Esophagus squamous epithelium (tissue), 5 donors: ENCODE measurements at places on chromosomes 3 and 15.

- no peak for DNase-seq
Observed at GRCh38 chr15:28873585-28874190, 12.1 kb upstream of the APBA2 start.

DNA sequence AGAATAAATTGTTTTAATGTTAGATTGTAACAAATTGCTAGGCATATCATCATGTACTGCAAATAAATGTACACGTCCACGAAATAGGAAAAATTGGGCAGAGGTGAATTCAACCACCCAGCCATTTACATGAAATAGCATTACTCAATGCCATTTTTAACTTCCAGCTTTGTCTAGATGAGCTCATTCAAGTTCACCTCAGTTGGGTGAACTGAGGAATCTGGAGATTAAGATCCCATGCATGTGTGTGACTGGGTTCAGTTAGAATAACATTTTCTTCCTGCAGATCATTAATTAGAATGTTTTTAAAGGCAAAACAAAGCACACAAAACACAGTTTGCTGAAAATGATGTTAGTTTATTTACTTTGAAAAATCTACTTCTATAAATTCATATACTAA, 767.8 kb upstream of the GOLIM4 start:
- DNase-seq = no peak

DNA sequence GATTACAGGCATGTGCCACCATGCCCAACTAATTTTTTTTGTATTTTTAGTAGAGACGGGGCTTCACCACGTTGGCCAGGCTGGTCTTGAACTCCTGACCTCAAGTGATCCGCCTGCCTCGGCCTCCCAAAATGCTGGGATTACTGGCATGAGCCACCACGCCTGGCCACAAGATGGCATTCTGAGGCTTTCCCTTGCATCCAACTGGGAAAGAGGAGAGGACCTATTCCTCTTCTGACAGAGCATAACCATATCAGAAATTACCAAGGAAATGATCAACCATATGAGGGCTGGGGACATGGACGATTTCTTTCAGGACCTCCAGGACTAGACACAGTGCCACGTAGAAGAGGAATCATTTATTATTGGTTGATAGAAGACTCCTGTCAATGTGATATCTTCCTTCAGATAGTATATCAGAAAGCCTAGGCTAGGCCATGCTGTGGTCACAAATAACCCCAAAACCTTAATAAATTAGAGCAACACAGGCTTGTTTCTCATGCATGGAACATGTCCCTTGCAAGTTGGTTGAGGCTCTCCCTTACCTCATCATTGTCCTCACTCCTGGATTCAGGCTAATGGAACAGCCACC, 372.3 kb upstream of the IL12A start:
- no peak for DNase-seq

- no peak for DNase-seq
Observed at GRCh38 chr3:52874160-52874701, 23.1 kb downstream of the STIMATE start.

DNA sequence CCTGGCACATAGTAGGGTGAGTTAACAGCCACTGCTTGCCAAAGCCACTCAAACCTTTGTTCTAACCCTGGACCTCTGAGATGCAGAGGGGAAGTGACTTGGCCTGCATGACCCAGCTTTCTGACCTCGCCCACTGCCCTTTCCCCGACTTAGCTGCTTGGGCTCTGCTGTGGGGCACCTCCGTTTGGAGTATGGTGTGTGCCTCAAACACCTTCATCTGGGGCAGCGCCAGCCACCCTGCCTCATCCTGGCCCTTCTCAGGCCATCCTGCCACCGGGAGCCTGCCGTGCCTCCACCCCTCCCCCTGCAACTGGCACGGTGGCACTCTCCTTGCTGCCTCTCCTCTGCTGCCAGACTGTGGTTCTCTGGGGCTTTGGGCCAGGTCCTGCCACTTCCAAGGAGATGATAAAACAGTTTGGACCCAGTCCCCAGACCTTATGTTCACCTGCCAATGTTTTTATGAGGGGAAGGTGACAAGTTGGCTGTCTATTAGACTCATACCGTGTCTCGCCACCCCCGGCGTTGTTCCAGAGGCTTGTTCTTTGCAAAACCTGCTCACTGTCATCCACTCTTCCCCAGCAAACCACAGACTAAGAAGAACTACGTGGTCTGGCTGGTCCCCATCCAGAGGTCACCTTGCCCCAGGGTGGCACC, 32.2 kb downstream of the SLC6A6 start:
- DNase-seq = no peak

GRCh38 chr3:59567661-59568060, 517.8 kb upstream of the CFAP20DC start:
- no peak for DNase-seq

- no peak for DNase-seq
Observed at GRCh38 chr15:88322461-88322860, 65.9 kb upstream of the NTRK3 start.

GRCh38 chr3:117473981-117474538, 764.5 kb downstream of the TUSC7 start:
- no peak for DNase-seq

DNA sequence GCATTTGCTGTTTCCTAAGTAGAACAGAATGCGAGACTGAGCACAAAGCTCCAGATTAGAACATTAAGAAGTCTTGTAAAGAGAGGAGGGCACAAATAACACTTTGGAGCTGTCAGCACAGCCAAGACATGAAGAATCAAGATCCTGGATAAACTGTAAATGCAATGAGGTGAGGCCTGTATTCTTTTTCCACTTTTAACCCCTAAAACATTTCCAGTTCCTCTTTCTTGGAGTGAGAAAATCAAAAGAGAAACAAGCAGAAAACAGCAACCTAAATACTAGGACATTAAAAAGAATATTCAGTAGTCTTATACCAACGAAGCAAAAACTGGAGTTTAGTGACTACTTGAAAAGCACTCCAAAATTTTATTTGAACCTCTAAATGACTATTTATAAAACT, 204.3 kb downstream of the ZBTB20 start:
- DNase-seq = no peak

GRCh38 chr3:51942603-51943450, 664 bp downstream of the PARP3 start:
- no peak for DNase-seq

- DNase-seq = no peak
Observed at GRCh38 chr15:50168379-50168778, 13.6 kb upstream of the SLC27A2 start.

DNA sequence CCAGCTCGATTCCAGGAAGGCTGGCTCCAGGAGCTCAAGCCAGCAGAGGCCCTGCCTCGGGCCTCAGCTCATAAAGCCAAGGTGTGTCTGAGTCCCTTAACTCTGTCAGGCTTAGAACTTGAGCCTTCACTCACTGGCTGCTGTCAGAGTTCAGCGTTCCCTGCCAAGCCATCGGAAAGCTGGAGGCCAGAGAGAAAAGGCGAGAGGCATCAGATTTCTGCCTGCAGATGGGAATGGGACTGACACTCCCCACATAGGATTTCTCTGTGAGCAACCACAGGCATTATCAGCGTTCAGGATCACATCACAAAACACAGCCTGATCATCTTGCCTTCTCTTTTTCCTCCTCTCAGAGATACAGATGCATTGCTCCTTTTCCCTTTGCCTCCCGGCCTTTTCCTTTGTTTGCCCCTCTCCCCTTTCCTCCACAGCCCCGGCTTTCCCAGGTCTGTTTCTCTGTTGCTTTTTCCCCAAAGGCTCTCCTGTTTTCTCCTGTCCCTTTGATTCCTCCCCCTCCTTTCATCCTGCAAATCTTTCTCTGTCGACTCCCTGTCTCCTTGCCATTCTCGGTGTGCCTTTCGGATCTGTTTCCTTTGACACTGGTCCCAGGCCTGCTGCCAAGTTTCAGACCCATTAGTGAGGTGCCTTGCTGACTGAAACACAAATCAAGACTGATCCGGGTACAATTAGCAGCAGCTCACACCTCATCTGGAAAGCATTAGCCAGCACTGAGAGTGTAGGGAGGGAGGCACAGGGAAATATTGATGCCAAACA, 44.5 kb upstream of the BOC start:
- no peak for DNase-seq

- no peak for DNase-seq
Observed at GRCh38 chr15:39629371-39629770, 48.5 kb downstream of the THBS1 start.

DNA sequence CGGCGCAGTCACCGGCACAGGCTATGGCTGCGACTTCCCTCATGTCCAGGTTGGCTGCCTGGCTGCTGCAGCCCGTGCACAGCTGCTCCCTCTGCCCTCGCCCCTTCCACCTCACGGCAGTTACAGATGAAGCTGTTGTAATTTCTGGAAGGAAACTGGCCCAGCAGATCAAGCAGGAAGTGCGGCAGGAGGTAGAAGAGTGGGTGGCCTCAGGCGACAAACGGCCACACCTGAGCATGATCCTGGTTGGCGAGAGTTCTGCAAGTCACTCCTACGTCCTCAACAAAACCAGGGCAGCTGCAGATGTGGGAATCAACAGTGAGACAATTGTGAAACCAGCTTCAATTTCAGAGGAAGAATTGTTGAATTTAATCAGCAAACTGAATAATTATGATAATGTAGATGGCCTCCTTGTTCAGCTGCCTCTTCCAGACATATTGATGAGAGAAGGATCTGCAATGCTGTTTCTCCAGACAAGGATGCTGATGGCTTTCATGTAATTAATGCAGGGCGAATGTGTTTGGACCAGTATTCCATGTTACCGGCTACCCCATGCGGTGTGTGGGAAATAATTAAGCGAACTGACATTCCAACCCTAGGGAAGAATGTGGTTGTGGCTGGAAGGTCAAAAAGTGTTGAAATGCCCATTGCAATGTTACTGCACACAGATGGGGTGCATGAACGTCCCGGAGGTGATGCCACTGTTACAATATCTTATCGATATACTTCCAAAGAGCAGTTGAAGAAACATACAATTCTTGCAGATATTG, 13.2 kb upstream of the GNB4 start:
- no peak for DNase-seq

- no peak for DNase-seq
Observed at GRCh38 chr3:61853912-61854311, 292.5 kb downstream of the PTPRG start.

DNA sequence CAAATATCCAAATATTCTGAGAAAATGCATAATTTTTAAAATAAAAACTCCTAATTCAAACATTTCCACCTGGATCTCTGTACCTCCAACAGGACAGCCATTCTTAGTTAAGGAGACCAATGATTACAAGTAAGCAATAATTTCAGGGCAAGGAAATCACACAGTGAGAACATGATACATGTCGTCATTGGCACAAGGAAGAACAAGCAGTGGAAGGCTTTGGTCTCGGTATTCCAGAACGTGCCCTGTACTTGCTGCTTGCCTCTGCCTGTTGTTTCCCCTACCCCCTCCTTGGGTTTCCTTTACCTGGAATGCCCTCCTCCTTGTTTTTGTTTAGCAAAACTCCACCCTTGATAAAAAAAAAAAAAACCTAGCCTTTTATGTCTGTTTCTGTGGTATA, 72.8 kb downstream of the PPM1L start:
- DNase-seq = no peak

DNA sequence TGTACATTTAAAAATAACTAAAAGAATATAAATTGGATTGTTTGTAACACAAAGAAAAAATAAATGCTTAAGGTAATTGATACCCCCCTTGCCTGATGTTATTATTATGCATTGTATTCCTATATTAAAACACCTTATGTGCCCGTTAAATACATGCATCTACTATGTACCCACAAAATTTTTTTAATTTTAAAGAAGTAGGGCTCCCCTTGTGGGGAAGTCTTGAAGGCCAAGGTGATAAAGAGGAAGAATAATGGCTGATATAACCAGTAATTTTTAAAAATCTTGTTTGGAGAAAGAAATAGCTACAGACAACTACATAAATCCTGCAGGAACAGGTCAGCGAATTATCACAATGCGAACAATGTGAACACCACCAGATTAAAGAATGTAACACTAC, 451.7 kb upstream of the ARHGEF26 start:
- DNase-seq = no peak

GRCh38 chr15:51227940-51228732, 110.3 kb downstream of the CYP19A1 start:
- no peak for DNase-seq

- DNase-seq = no peak
Observed at GRCh38 chr3:87236093-87236492, 9.0 kb downstream of the CHMP2B start.

- DNase-seq = no peak
Observed at GRCh38 chr3:197611255-197611654, 55.5 kb upstream of the BDH1 start.

DNA sequence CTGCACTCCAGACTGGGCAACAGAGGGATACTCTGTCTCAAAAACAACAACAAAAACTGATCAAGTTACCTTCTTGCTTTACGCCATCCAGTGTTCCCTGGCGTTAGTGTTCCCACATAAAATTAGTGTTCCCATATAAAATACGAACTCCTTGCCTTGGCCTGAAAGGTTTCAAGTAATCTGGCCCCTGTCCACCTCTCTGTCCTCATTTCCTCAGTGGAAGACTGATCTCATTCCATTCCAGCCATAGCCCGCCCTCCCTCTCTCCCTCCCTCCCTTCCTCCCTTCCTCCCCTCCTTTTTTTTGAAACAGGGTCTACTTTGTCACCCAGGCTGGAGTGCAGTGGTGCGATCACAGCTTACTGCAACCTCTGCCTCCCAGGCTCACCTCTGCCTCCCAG, 2.8 kb upstream of the CAND2 start:
- DNase-seq = no peak

DNA sequence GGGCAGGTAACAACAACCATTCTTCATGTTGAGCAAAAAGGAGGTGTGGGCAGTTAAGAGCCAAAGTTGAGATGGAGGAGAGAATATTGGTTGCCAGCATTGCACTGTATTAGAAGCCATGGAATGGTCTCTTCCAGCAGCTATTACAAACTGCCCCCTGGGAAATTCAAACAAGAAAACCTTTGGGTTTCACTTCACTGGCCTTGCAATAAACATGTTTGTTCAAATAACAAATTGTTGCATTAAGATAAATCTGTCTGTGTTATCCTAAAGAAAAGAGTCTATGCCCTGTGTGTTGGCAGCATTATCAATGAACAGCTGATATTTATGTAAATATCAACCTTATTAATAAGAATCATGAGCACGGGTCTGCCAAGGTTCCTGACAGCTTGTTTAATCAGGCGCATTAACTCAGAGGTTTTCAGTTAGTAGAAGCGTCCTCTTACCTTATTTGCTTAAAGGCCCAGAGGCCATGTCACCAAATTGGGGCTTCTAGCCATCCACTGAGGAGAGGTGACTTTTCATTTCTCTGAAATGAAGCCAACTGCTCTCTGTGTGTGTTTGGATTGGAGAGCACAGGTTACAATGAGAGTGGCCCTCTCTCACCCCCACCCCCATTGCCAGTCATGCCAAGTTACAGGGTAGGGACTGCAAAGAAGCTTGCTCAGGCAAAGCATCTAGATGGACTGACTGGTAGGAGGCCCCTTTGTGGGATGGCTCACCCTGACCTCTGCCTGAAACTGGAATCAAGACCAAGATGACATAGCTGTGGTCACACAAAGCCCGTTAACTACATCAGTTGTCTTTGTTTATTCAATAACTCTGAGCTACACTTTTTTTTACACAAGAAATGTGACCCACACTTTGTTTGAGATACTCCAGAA, 10.5 kb downstream of the FILIP1L start:
- no peak for DNase-seq

DNA sequence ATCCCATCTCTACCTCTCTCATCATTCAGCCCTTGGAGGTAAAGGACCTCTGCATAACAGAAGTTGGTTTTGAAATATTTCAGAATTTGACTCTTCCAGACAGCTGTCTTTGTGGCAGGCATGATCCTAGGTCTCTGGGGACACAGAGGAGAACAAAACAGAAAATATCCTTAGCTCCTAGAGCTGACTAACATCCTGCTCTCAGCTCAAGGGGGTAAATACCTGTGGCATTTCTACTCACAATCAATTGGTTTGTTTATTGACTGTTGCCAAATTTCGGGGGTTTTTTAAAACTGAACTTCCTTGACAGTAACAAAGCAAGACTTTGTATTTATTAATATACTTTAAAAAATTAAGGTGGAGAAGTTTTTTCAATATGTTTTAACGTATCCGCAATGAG, 78.8 kb downstream of the EOMES start:
- DNase-seq = no peak
